ENCODE measurements at places on chromosomes 1 and 21.

- DNase-seq, result no peak
These were observed 133.2 kb upstream of the GRIK3 start for GRCh38 chr1:37167479-37167878.

DNA sequence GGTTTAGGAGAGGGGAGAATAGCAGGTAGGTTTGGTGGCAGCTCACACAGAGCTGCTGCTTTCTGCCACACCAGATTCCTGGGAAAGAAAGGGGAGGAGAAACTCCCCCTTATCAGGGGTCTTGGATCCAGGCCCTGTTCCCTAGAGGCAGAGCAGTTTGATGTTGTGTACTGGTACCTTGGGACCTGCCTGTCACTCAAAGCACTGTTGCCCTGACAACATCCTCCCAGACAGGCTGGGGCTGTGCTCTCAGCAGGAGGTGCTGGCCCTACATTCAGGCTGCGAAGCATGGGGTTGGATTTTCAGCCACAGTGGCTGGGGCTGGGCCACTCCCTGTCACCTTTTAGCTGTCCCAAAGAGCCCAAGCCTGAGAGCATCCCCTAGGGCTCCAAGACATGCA is 188.0 kb downstream of the GRIK3 start:
- no peak for DNase-seq

DNA sequence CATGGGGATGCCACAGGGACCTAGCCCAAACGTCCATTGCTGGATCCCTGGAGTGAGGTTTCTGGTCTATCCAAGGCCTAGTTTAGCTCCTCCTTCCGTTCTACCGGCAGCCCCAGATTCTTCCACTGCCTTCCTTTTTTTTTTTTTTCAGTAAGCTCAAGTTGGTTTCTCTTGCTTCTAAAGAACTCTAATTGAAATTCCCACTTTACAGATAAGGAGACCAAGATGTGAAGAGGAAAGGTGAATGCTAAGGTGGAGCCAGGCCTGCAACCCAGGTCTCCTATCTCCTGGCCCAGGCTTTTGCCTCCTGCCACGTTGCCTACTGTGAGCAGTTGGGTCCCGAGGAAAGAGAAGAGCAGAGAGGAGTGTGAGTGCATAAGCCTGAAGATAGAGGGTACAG is 31.5 kb upstream of the CLIC4 start:
- DNase-seq, result no peak

GRCh38 chr1:48017716-48018115 is 20.5 kb upstream of the TRABD2B start:
- no peak for DNase-seq

DNA sequence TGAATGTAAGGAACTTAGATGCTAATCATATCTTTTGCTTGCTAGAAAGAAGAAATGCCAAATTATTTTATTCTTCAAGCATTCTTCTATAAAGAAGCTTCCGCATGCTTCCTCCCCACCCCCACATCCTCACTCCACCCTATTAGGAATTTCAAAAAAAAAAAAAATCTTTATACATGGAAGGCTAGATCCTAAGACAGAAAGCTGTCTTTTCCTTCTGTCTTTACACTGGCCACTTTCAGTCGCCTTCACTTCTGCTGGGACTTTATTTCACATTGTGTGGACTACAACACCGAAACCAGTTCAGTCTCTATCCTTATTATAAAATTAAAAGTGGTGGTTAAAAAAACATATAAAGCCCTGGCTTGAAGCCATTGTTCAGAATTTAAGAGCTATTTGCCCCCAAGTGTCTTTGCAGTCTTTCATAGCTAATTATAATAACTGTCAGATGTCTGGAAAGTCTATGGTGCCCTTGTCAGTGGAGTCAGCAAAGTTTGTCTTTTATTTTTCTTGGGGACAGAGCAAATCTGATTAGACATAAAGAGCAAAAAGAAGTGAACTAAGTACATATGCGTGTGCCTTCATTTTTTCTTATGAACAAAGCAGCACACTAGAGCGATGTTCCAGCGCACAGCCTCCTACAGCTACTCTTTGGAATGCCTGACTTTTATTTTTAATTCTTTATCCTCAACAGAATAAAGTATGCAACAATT is 297.7 kb downstream of the PTPRC start:
- DNase-seq, result peak; percentile 53

DNA sequence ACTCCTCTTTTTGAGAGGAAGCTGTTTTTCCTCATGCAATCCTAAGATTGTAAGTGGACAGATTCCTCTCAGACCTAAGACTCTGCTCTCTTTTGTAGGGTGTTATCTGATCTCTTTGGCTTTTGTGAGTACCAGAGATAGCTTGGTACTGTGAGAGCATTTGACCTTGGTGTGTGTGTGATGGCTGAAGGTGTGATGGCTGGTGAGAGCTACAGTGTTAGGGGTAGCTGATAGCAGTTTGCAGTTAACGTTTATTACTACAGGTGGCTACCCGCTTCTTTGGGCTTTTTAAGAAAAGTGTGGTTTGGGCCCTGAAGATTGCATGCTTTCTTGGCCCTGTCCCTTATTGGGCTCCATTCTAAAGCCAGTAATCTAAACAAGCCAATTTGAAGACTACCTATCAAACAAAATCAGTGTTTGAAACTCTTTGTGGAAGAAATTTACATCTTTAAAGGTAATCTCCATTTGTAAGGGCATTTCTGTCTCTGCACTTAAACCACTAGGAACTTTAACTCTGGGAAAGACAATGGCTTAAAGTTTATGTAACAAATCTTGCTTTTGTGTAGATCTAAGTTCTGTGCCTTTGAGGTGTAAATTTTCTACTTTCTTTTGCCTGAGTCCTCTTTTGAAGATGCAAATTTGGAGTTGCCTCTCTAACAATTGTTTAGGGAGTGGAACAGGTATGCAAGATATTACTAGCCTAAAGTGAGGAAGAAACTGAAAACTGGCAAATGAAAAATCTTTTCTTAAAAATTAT is 85.3 kb upstream of the SERBP1 start:
- no peak for DNase-seq

DNA sequence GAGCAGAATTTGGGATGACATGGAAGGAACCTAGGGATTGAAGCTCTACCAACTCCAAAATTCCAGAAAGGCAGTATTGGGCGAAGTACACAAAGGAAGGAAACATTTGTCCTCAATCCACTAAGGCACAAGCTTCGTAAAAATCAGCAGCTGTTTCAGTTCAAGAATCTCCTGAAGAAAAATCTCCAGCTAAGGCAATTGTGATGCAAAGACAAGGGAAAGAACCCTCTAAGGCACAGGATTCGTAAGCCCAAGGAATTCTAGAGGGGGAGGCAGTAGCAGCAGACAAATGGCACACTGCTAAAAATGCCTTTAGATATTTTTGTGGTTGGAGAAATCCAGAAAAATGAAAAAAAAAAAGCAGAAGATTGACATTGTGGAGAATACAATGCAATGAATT is 64.5 kb upstream of the PLPPR5 start:
- DNase-seq, result no peak

- DNase-seq, result no peak
These were observed 59.9 kb downstream of the ADSS2 start for GRCh38 chr1:244391761-244392160.

- no peak for DNase-seq
These were observed 1.9 kb downstream of the PDZK1IP1 start for GRCh38 chr1:47187926-47188250.

DNA sequence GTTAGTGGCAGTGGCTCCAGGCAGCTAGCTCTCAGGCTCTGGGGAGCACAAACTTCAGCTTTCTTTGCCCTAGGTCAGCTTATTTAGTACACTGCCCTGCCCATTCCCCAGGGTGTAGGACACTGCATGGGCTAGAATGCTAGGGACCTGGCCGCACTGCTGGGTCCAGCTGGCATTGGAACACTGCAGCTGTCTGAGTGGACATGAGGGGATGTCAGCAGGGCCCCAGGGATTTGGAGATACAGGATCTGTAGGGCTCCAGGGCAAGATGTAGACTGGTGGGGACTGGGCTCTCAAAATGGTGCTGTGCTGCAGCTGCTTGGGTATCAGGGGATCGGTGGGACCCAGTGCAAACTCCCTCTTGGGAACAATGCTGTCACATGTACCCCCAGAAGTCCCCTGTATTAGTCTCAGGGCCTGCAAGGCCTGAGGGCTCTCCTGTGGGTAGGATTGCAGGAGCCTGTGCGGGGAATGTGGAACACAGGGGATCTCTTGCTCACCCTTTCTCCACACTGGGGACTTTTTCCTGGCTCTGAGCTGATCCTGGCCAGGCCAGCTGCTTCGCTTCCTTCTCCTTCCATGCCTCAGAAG is 25.2 kb upstream of the TTC22 start:
- DNase-seq, result no peak
